ENCODE measurements at places on chromosomes 7 and 10. TPM values are rescaled to one million over a fixed set of nuclear protein-coding genes. Genes with fewer than 3 reads are reported as not detected.

The AKR1C4 gene
- not detected for total RNA-seq

The CTAGE15 gene
- total RNA-seq = not detected

The PGAM2 gene
- 0.15 TPM for total RNA-seq

The OR2A12 gene
- not detected for total RNA-seq

The GNGT1 gene
- not detected for total RNA-seq

The ACTL6B gene
- not detected for total RNA-seq

The UPK3B gene
- total RNA-seq = not detected

The ADAP1 gene
- 1.3 TPM for total RNA-seq

The RAPGEF5 gene
- 0.15 TPM for total RNA-seq

The LGI1 gene
- total RNA-seq = not detected

The PAPSS2 gene
- 41.7 TPM for total RNA-seq

The NUTM2E gene
- total RNA-seq = not detected

The SHH gene
- total RNA-seq = not detected

The ANKRD30A gene
- not detected for total RNA-seq

Measured in bronchus fibroblast of lung (primary cell).